Activated CD4-positive, alpha-beta T cell treated with anti-CD3 and anti-CD28 coated beads for 4 hours (primary cell): ENCODE measurements at places on chromosomes 1 and 21.

GRCh38 chr1:172818841-172819527 is 160.1 kb downstream of the FASLG start:
- peak; percentile 25 for DNase-seq

DNA sequence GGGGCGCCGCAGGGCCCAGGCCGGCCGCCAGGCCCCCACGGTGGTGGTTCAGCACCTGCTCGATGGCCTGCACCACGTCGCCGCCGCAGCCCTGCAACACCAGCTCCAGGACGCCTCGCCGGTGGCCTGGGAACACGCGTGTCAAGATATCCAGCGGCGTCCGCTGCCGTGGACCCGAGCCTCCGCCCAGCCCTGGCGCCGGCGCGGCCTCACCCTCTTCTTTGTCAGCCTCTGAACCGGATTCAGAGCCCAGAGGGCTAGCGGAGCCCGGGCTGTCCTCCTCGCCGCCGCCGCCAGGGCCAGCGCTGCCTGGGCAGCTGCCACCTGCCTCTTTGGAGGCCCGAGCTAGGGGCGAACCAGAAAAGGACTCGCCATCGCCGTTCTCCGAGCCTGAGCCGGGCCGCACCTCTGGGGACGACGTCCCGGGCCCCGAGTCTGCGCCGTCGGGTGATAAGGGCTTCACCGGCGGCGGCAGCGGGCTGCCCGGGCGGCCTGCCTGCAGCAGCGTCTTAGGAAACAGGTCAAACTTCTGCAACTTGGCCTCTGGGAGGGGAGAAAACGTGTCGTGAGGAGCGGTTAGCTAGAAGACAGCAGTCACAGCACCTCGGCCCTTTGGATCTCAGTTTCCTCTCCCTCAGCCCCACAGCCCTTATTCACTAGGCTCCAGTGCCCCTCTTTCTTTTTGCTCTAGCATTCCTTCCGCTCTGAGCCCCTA is 3.9 kb downstream of the DMRTA2 start:
- DNase-seq, result no peak

DNA sequence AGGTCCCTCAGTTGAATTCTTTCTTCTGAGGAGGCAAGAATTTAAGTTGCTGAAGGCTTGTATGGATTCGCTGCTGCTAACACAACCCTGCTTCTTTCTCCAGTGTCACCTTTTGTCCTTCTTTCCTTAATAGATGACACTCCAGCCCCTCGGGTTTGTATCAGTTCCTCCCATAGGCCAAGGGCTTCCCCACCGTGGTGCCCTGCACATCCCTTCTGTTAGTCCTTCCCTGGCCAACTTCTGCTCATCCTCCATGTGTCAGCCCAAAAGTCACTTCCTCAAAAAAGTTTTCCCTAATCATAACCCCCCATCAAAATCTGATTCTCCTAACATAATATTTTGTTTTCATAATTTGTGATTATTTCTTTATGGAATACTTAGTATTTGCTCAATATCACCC is 190.4 kb downstream of the RHOU start:
- DNase-seq, result no peak

DNA sequence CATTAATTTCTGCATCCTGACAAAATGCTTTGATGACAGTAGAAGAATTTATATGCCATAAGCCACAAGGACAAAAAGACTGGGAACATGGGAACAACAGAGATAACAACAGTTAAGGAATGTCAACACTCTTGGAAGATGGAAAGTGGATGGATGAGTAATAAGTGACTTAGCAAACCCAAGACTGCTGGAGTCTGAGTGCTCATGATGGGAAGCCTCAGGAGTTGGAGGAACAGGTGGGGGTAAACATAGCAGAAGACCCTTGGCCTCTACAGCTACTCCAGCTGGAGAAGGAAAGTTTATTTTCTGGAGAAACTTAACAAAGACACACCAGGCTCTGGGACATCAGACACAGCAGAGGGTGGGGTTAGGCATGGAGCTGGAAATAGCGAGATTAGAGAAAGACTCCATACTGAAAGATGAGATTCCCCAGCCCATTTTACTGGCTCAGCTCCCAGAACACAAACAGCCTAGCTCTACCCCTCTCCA is 13.6 kb downstream of the G0S2 start:
- no peak for DNase-seq

DNA sequence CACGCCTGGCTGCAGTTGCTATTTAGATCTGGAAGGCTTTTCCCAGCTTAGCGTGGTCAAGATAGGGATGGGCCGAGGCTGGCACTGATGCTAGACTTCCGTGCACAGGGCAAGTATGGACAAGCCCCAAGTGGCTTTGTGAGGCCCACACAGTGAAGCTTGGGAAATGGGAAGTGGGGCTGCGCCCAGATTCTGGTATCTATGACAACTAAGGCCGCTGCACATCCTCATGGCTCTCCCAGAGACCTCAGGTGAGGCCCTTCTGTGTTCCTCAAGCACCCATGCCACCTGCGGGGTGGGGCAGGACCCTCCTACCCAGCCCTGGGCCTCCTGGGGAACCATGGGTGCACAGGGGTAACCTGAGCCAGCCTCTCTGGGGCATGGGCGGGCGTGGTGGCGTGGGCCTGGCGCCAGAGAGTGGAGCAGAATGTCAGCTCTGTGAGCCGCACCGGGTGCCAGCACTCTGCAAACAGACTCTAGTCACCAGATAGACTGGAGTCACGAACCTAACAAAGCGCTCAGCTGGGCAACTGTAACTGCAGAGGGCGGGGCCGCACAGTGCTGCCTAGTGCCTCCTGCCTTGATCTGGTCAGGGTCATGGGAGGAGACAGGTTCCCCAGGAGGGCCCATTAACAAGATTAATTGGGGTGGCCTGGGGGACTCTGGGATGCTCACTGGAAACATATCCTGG is 46.4 kb downstream of the ELF3 start:
- DNase-seq, result no peak

DNA sequence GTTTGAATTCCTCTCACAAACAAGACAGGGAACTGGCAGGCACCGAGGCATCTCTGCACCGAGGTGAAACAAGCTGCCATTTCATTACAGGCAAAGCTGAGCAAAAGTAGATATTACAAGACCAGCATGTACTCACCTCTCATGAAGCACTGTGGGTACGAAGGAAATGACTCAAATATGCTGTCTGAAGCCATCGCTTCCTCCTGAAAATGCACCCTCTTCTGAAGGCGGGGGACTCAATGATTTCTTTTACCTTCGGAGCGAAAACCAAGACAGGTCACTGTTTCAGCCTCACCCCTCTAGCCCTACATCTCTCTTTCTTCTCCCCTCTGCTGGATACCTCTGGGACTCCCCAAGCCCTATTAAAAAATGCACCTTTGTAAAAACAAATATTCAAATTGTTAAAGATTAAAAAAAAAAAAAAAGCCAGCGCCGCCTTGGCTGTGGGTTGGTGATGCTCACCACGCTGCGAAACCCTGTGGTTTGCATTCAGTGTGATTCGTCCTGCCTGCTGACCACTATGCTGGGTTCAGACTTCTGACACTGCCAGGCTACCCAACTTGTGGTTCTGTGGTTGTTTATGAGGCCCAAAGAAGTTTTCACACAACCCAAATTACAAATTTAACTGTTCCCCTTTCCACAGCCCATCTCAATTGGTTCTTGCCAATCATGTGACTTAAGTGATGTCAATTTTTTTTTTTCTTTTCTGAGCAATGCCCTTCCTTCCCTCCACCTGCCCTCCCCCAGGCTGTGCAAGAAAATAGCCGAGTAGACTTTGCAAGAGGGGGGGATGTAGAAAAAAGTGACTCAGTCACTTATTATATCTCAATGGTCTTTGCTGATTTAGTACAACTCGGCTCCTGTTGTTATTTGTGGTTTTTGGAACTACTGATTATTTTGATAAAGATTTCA is at the start of gene RUNX1:
Gene RUNX1, minus strand, starts transcription at position 597 of the 912 bp plus-strand sequence.
- peak; percentile 70 for DNase-seq

DNA sequence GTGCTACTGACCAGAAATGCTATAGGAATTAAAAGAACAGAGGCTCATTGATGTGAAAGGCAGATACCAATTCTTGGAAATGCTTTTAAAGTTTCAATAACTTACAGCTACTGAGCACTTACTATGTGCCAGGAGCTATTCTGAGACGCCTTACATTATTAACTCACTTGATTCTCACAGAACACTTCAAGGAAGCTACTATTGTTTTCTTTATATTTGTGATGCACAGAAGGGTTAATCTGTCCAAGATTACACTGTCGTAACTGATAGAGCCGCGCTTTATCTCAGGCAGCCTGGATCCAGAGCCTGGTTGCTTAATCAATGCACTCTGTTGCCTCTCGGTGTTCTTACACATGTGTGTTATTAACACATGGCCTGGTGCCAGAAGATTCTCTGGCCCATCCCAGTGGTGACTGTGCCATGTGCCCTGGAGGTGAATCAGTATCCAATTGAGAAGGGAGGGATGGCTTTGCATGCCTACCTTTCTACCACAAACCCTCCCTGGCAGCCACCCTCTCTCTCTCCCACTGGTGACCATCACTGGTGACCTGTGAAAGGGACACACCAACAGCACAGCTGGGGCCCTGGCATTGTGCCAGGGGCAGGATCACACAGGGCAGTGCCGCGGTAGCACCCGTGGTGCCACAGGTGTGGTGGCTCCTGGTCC is 8.8 kb downstream of the FMO1 start:
- DNase-seq, result no peak
